ENCODE measurements at places on chromosomes 2 and 18. TPM values are rescaled to one million over a fixed set of nuclear protein-coding genes. Genes with fewer than 3 reads are reported as not detected.

Gene AFF3
- 7.3 TPM for total RNA-seq

Gene CYP26B1
- 31.5 TPM for total RNA-seq

Gene CDK15
- total RNA-seq = not detected

Gene DYTN
- total RNA-seq = not detected

Gene CHRND
- total RNA-seq = not detected

Gene SERPINB3
- not detected for total RNA-seq

Gene REG1B
- not detected for total RNA-seq

Gene UNC50
- 39.3 TPM for total RNA-seq

Gene TPO
- not detected for total RNA-seq

Gene CFC1
- 27.7 TPM for total RNA-seq

Gene HDLBP
- total RNA-seq = 399 TPM

Gene CCDC85A
- total RNA-seq = 1.1 TPM

Data from progenitor cell of endocrine pancreas (in vitro differentiated cells).